Pulmonary artery endothelial cell (primary cell): ENCODE measurements at places on chromosomes 5 and 9.

- no peak for DNase-seq
Observed at GRCh38 chr5:112385566-112385965, 33.5 kb downstream of the EPB41L4A start.

GRCh38 chr9:130745829-130746228, 52.2 kb downstream of the EXOSC2 start:
- no peak for DNase-seq

DNA sequence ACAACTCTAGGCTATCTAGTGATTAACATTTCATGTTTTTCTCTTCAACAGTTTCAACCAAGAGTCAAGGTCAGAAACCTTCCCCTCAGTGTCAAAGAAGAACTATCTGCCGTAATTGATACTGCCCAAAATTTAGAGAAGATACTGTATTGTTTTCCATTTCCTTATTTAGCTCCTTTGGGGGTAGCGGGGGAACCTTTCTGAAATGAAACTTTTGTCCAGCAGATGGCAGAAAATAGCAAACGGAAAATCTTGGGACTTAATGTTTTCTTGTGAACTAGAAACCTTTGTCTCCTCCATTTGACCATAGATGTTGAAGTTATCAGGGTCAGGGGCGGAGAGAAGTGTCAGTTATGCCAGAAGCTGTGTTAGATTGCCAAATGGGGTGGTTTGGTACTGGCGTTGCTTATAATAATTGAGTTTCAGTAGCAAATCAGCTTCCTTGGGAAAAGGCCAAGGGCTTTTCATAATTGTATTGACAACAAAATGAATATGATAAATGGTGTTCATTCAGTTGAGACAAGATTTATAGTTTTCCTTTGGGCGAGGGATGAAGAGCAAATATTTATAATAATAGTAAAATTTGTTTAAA, 101.7 kb upstream of the TLX3 start:
- peak; percentile 5 for DNase-seq

DNA sequence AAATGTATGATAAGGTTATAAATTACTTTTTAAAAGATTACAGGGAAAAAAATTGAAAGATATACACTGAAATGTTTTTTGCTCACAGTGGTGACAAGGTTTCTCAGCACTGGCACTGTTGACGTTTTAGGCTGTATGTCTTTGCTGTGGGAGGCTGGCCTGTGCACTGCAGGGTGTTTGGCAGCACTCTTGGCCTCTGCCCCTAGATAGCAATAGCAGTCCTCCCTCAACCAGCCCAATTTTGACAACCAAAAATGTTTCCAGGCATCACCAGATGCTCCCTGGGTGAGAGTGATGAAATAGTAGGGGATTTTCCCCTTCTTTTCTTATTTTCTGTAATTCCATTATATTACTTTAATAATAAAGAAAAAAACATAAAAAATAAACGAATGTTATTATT, 3.3 kb downstream of the CD274 start:
- no peak for DNase-seq

- DNase-seq, result no peak
Observed at GRCh38 chr9:75132244-75132643, 43.9 kb downstream of the OSTF1 start.

GRCh38 chr9:85020791-85021190, 351.3 kb downstream of the NTRK2 start:
- no peak for DNase-seq
